NCI-H1105 treated with DMSO at 0.1 percent for 48 hours (cell line): ENCODE measurements at places on chromosomes 6 and 20.

- DNase-seq: no peak
These were observed 379.7 kb upstream of the PTCHD4 start for GRCh38 chr6:48490658-48491057.

- no peak for DNase-seq
These were observed 260.2 kb downstream of the FNDC1 start for GRCh38 chr6:159429433-159429832.

- no peak for DNase-seq
These were observed 366.5 kb downstream of the FOXA2 start for GRCh38 chr20:22217712-22218352.

- no peak for DNase-seq
These were observed 14.4 kb upstream of the TMEM242 start for GRCh38 chr6:157337751-157338150.

DNA sequence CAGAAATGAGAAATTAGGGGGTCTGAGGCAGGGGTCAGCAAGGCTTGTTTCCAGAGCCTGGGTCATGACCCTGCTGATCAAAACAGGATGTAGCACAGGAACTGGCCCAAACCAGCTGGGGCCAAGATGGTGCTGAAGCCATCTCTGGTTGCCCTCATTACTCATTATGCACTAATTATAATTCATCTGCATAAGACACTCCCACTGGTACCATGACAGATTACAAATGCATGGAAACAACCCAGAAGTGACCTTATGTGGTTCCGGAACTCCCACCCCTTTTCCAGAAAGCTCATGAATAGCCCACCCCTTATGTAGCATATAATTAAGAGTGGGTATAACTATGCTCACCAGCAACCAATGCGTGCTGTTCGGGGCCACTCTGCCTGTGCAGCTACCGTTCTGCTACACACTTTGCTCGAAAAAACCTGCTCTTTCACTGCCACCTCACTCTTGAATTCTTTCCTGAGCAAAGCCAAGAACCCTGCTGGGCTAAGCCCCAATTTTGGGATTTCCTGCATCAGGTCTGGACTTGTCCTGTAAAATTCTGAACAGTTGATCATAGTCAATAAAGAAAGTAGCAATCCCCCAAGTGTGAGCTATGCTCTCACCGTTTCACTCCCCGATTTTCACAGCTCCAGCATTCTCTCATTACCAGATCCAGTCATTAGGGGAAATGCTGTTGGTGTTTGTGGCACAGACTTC is 122.3 kb downstream of the WDR27 start:
- no peak for DNase-seq

- no peak for DNase-seq
These were observed 74.1 kb downstream of the HFE start for GRCh38 chr6:26161322-26161721.

DNA sequence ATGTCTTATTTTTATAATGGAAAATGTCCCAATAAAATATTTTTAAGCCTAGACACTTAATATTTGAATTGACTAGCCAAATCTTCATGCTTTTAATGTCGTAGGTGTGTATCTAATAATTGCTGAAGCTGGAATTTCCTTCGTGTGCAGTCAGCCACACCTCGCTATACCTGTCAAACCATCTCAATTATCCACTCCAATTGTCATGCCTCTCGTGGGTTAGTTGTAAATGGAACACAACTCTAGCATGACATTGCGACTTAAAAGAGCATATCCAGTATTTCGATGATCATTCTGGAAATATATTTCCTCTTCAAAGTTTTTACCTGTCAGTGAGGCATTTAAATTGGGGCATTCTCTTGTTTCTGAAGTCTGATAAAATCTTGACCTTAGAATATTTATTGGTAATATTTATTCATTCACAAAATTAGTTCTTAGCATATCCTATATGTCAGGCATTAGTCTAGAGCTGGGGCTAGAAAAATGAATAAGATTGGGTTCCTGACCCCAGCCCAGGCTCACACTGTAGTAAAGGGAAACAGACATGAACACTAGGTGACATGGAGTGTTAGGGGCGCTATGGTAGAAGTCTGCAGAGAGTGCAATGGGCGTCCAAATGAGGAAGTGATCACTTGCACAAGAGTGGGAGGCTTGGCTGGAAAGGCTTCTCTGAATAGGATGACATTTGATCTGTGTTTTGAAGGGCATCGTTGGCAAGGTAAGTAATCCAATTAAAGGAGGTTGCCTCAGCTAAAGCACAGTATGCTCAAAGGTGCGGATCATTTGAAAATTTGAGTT is 11.0 kb upstream of the CFAP206 start:
- DNase-seq: no peak

DNA sequence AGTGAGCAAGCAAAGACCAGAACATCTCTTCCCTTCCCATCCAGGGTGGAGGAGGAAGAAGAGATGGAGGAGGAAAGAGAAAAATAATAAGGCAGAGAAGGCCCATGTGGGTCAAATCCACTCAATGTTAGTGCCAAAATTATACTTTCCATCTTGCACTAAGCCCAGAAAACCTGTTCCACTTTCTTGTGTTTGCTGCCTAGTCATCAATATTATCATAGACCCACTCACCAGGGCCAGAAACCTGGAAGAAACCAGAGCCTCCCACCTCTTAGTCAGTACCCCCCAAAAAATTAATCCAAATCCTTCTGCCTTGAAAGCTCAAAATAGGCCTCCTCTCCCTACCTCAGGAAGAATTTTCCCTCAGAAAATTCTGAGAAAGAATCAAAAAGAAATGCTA is 171.1 kb downstream of the SOD2 start:
- DNase-seq: no peak

DNA sequence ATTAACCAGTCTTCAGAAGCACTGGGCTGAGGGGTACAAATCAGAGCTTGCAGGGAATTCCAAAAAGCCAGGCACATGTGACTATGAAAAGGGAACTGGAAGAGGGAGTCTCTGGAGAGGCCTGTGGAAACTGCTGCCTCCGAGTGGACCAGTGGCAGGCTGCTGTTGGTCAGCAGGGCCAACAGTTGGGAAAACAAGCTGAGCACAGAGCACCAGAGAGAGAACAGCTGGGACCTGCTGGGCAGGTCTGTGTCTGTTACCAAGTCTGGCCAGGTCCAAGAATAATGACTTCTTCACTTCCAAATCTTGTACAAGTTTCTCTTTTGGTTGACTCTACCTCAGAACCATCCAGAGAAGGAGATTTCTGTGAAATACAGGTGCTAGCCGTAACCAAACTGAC is 81.4 kb downstream of the LIN28B start:
- DNase-seq: no peak

- DNase-seq: peak; percentile 36
These were observed 198.1 kb downstream of the MMUT start for GRCh38 chr6:49264909-49265308.

- DNase-seq: no peak
These were observed 688 bp downstream of the COMMD7 start for GRCh38 chr20:32742322-32743236.

DNA sequence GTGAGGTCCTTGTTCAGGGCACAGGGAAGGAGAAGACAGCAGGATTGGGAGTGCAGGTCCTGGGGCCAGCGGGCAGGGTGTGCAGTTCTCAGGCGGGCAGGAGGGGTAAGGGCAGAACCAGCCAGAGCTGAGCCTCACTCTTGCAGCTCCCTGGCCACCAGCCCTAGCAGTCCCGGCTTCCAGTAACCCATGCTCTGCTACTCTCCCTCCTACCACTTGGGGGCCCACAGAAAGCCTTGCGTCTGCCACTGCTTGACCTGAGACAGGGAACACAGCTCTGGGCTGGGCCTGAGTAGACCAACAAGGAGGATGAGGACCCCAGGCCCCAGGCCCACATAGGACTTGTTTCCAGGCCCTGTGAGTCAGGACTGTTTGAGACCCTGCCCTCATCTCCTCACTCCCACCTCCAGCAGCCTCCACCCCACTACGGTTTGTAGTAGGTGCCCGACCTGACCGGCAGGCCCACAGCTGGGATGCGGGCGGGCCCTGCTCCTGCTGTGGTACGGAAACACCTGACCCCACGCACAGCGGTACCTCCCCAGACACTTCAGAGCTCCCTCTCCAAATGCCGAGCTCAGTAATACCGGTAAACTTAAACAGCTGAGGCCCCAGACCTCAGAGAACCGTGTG is 39.2 kb downstream of the KCNK5 start:
- no peak for DNase-seq

- no peak for DNase-seq
These were observed 263.4 kb downstream of the NKAIN2 start for GRCh38 chr6:124066946-124067552.

DNA sequence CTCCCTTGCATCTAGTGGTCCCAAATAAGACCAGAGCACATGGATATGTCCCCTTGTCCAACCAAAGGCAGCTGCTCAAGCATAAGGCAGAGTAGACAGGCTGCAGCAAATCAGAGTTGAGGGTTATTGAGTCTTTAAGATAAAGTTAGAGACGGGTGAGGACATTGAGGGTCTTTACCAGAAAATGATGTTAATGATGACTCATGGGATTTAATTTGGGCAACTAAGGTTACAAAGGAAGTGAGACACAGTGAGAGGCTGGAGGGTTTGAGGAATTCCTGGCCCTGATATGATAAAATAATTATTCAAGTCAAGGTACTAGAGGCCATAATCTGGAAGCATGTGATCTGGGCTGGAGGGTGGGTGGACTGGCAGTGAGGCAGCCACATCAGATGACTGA is 133.6 kb downstream of the ALDH8A1 start:
- no peak for DNase-seq

GRCh38 chr20:44384423-44385027 is 29.0 kb downstream of the HNF4A start:
- DNase-seq: peak; percentile 74

- peak; percentile 2 for DNase-seq
These were observed 12.9 kb upstream of the ZNF343 start for GRCh38 chr20:2521369-2522305.

DNA sequence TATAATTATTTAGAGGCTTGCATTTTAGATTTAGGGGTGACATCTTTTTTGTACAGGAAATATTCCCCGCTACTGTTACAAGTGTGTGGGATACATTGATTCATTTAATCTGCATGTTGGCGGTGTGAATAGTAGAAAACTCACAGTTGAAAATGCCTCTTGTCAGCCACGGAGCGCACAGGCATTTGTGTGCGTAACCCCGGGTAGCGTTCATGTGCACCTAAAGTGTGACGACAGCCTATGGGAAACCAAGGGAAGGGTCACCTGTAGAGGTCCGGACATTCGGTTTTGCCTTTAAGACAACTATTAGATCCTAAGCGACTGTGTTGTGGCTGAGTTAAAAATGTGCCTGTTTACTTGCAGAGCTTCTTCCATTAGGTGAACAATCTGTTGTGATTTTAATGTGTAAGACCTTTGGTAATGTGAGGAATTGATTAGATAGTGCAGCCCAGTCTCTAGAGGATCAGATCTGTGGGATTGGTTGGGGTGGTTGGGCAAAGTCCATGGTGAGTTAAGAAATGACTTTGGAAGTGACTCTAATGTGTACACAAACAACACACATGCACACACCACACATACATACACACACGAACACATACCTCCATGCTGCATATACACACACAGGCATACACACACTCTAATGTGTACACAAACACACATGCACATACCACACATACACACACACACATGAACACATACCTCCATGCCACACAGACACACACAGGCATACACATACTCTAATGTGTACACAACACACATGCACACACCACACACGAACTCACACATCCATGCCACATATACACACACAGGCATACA is 15.7 kb downstream of the ERMARD start:
- no peak for DNase-seq

GRCh38 chr6:142406131-142406530 is 104.3 kb downstream of the ADGRG6 start:
- DNase-seq: no peak

GRCh38 chr20:63277466-63278272 is 5.1 kb downstream of the ARFGAP1 start:
- no peak for DNase-seq

GRCh38 chr6:144594585-144594984 is 309.4 kb downstream of the UTRN start:
- no peak for DNase-seq

DNA sequence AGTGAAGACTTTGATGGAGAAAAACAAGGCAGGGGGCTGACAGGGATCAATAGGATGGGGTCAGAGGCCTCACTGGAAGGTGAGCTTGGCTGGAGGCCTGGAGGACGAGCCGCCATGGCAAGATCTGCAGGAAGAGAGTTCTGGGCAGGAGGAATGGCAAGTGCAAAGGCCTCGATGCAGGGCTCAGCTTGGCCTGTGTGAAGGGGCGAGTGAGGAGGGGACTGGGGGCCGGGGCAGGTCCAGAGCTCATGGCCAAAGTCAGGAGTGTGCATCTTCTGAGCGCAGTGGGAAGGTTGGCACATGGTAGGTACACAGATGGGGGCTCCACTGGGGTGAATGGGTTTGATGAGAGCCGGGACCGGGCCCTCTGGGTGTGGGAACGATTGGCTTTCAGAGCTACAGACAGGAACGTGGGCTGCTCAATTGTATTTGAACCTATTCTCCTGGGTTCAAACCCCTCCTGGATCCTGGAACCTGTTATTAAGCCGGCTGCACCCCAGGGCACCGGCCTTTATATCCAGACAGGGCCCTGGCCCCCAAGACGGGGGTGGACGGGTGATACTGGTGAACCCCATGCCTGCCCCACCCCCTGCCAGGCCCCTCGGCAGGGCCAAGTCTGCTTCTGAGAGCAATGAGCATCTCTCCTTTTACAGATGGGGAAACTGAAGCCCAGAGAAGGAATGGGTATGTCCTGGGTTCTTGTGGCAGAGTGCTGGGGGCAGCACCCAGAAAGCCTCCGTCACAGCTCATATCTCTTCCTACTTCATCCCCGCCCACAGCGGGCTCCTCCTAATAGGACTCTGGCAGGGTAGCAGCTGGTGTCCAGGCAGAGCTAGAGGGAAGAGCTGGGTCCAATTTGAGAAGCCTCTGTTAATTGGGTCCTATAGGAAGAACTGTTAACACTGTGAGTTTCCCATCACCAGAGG is 106.1 kb downstream of the CEBPB start:
- no peak for DNase-seq

DNA sequence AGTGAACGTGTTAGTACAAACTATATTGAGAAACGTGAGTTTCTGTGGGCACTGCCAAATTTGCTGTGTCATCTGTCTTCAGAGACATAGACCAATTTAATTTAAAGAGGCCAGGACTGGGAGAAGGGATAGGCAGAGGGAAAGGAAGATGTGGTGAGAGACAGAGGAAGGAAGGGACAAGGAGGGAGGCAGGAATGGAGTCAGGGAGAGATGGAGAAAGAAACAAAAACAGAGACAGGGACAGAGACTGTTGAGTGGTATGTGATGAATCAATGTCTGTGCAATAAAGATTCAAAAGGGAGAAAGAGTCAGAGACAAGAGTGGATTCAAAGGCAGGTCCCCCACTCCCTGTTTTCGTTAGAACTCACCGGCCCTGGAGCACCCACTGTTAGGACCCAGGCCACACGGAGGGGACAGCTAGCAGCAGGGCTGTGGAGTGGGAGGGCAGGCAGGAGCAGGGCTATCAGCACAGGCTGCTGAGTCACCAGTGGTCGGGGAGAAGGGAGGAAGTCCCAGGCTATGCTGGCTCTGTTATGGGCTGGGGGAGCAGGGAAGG is 51.6 kb upstream of the CHD6 start:
- no peak for DNase-seq

- DNase-seq: peak; percentile 39
These were observed 1.4 kb downstream of the NCR2 start for GRCh38 chr6:41336824-41337223.

- DNase-seq: no peak
These were observed 14.9 kb downstream of the BHLHE23 start for GRCh38 chr20:62991863-62992262.

- DNase-seq: no peak
These were observed 190.7 kb downstream of the C6orf118 start for GRCh38 chr6:165118736-165119135.

GRCh38 chr6:30163090-30163917 is at the start of gene TRIM15:
Gene TRIM15, plus strand, starts transcription at chr6:30163546. Its CDS starts 139 bp downstream, at chr6:30163685.
- no peak for DNase-seq

- no peak for DNase-seq
These were observed 8.7 kb upstream of the TENT5A start for GRCh38 chr6:81761197-81761596.
